Activated CD4-positive, alpha-beta memory T cell treated with anti-CD3 and anti-CD28 coated beads, Interleukin-2, amount 10 ng/mL, durations not matched to agents 7 days and 5 days (primary cell): ENCODE measurements at places on chromosomes 11 and 22. TPM values are rescaled to one million over a fixed set of nuclear protein-coding genes. Genes with fewer than 3 reads are reported as not detected.

DNA sequence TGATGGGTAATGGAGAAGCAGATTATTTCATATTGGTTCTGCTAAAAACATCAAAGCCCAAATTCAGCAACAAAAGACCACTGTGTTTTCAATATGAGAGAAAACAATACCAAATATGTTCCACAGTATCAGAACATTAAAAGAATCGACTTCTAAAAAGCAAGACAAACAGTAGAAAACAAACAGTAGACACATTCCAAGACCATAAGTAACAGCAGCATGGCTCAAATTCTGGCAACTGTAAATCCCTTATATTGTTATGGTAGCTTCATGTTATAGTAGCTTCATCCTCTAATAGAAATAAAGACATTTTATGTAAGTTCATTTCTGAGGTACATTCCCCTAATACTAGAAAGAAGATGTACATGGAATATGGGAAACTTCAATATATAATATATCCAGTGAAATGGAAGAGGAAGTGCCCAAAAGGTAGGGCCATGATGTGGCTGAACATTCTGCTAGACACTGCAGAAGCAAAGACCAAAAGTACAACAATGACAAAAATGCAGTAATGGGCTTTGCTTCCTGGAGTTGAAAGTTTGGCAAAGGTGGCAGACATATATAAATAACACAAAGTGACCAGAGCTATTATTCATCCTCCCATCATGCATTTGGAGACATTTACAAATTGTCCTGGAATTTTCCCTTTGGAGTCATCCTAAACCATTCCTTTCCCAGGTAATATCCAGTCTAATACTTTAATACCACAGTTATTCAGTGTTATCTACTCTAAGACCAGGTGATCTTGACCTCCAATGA lies 299.9 kb downstream of the DCDC1 start:
- DNase-seq, result no peak

- DNase-seq, result no peak
Observed at GRCh38 chr11:125173556-125173955, 9.0 kb downstream of the PKNOX2 start.

Gene KRTAP5-5
- total RNA-seq, result not detected

DNA sequence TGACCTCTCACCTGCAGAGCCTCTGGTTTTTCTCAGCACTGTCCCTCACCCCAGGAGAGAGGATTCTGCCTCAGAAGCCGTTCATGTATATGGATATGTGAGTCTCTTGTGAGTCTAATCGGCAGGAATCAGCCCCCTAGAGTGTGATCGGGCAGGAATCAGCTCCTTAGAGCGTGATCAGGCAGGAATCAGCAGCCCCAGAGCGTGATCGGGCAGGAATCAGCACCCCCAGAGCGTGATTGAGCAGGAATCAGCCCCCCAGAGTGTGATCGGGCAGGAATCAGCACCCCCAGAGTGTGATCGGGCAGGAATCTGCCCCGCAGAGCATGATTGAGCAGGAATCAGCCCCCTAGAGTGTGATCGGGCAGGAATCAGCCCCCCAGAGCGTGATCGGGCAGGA lies 80.0 kb upstream of the EIF3D start:
- DNase-seq, result no peak

- DNase-seq, result no peak
Observed at GRCh38 chr11:32902089-32902665, 9.6 kb downstream of the QSER1 start.

- no peak for DNase-seq
Observed at GRCh38 chr11:123585206-123585605, 69.2 kb downstream of the SCN3B start.
